ENCODE measurements at places on chromosomes 2 and 18.
A peak's percentile ranks its signal among the peaks of the same experiment; 100 is the strongest.

GRCh38 chr2:136171223-136171622 is 53.3 kb upstream of the CXCR4 start:
- no peak for DNase-seq

- DNase-seq = no peak
These were observed 24.9 kb downstream of the HADHB start for GRCh38 chr2:26269571-26270158.

DNA sequence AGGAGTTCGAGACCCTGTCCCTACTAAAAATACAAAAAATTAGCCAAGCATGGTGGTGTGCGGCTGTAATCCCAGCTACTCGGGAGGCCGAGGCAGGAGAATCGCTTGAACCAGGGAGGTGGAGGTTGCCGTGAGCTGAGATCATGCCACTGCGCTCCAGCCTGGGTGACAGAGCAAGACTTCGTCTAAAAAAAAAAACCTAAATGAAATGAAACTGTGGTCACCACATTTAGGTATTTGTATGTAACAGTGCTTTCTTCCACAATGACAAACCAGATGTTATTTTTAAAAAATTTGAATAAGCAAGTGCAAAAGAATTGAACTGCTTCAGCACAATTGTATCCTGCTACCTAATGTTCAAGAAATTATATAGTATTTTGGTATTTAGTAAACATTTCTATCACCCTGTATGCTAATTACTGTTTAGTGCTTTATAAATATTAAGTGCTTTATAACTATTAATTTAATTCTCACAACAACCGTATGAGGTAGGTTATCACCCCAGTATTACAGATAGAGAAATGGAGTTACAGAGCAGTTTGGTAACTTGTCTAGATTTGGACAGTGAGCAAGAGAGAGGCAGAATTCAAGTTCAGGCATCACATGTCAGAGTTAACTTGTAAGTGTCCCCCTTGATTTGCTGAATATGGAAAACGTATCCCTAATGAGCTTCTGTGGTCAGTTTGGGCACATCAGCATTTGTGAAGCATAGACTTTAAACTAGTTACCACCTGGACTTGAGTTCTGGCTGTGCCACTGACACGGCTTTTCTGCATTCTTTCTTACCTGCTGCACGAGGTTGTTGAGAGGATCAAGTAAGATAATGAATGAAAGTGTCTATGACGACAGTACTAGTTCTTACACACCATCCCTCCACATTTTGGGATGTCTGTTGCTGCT is 14.4 kb downstream of the PHLPP1 start:
- DNase-seq = no peak

GRCh38 chr2:44480068-44480467 is 118.3 kb downstream of the CAMKMT start:
- peak; percentile 47 for DNase-seq

GRCh38 chr2:30503007-30503694 is 56.1 kb downstream of the LCLAT1 start:
- DNase-seq = peak; percentile 23

DNA sequence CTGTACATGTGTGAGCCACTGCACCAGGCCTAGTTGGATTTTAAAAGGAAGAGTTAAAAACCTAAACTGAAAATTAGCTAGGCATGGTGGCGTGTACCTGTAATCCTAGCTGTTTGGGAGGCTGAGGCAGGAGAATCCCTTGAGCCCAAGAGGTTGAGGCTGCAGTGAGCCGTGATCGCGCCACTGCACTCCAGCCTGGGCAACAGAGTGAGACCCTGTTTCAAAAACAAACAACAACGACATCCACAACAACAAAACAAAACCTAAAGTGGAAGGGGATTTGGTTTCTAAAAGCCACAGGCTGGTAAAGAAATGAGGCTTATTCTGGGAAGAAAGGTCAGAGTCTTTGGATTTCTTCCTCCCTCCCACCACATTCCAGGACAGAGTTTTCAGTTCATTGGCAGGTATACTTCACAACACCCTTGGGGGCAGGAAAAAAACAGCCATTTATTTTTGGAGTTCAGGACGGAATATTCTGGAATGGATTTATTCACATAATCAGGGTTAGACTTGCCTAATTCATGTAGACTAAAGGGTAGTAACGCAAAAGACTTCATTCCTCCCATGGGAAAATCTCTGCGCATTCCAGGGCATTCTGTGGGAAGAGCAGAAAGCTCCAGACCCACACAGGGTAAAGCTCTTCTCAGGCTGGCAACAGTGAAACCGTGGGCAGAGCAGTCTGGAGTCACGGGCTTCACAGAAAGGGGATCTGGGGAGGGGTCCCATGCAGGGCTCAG is 34.9 kb downstream of the TEX44 start:
- DNase-seq = no peak

DNA sequence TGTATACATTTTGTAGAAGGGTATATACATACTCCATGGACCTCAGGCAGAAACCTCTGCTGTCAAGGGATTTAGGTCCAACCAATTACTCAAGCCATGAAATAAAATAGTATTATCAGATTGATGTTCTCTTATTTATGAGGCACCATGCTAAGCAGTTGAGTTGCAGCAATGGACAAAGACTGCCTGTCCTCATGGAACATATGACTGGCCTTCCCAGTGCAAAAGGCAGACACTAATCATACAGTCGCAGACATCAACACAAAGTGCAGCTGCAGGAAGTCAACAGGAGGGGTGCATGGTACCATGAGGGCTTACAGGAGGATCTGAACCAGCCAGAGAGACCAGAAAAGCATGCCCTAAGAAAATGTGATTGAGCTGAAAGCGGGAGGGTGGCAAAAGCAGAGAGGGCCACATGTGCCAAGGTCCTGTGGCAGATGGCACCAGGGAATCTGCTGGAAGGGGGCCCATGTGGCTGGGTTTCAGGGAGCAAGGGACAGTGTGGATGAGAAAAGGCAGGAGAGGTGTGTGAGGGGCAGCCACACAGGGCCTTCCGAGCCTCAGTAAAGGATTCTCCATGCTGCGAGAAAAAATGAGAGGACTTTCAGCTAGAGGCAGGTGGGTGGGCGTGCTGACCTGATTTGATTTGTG is 61.4 kb upstream of the RNF152 start:
- no peak for DNase-seq

GRCh38 chr18:51321696-51322095 is 124.2 kb upstream of the MEX3C start:
- DNase-seq = no peak

DNA sequence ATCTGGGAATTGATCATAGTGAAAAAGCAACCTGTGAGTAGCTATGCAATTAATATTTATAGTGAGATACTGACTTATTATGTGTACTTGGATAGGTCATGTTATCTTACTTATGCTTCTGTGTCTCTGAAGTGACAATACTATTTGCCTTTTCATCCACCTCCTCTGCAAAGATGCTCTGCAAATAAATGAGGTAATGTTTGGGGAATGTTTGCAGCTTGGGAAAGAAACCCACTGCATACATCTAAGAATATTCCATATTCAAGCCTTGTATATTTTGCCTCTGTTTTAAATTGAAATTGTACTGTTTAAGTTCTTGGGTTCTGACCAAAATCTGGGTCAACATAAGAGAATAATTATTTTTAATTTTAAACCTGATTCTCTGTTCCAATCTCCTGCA is 217.4 kb upstream of the DTNA start:
- peak; percentile 49 for DNase-seq

DNA sequence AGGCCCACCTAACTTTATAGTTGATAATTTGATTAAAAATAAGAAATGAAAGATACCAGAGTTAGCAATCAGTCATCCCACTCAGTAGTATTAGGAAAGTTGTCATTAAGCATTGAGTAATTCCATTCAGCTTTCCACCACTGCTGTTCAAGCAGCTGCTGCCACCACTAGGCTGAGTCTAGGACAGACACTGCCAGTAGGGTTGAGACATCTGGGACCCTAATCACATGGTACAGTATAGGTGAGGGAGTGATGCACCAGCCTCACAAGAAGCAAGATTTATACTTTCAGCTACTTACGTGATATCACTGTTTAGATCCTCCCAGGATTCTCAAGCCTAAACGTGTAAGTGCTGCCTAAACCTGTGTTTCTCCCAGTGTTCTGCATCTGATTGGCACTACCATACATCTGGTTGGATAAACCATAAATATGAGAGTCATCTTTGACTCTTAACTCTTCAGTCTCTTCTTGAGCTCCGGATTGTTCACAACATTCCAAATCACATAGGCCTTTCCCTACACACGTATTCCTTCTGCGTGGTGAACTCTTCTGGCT is 3.2 kb downstream of the UBXN4 start:
- DNase-seq = peak; percentile 40

DNA sequence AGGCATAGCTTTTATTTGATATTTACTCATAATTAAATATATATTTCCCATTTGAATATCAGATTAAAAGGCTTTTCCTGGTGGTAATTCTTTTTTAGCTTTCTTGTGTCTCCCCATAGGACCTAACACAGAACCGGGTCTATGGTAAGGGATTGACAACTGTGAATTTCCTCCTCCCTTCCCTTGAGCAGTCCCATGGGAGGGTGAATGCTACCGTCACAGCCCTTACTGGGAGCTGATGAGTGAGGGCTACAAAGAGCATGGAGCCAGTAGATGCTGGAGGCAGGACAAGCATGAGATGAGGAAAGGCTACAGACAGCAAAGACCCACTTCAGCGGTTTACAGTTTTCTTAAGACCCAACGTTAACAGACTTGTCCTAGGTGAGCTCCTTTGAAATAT is 170.6 kb upstream of the EPAS1 start:
- DNase-seq = no peak

GRCh38 chr18:34626404-34627136 is 83.5 kb upstream of the DTNA start:
- no peak for DNase-seq

DNA sequence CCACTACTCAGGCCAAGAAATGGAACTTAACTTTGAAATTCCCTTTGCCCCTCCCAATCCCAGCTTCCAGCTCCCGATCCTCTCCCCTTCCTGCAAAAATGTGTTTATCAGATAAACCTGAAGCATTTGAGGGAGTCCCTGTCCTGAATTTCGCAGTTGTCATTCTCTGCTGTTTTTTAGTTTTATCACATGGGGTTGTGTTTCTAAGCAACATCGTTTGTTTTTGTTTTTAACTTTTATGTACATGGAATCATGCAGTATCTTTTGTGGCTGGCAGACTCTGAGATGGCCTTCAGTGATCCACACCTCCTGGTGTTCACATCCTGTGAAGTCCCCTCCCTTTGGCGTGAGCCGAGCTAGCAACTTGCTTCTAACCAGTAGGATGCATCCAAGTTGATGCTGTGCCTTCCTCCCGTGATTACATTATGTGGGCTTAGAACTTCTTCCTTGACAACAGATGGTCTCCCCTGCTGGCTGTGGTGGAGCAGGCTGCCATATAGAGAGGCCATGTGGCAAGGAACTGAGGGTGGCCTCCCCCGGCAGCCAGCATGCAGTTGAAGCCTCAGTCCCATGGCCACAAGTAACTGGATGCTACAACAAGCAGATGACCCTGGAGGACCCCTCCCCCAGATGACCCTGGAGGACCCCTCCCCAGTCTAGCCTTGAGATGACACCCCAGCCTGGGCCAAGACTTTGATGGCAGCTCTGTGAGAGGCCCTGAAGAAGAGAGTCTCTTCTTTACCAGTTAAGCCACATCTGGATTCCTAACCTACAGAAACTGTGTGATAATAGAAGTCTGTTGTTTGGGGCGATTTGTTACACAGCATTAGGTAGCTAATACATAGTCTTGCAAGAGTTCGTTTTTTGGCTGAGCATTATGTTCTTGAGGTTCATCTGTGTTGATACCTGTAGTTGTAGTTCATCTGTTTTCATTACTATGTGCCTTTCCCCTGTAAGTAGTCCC is 27.7 kb downstream of the SH3BP4 start:
- no peak for DNase-seq

GRCh38 chr18:29512203-29512602 is 1335.3 kb upstream of the CDH2 start:
- DNase-seq = no peak

DNA sequence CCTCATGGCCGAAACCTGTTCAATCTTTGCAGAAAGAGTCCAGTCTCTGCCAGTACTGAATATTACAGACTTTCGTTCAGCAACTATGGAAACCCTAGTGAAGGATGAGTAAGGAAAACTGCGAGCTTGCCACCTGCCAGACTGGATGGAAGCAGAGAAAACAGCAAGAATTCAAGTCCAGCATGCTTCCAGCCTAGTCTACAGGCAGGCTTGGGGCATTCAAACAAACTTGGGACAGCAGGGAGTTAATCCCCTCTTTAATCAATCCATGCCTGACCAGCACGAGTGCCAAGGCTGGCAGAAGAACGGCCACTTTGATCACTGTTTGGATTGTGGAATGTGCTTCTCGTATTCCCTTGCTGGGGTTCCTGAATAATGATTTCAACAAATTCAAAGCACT is 145.2 kb downstream of the EPHA4 start:
- DNase-seq = no peak

- DNase-seq = peak; percentile 44
These were observed 215.4 kb upstream of the HNRNPA3 start for GRCh38 chr2:176997074-176997791.

- no peak for DNase-seq
These were observed 182.8 kb downstream of the LDLRAD4 start for GRCh38 chr18:13401404-13401803.

Data from OCI-M1 (cell line).